ENCODE measurements at places on chromosomes 2 and 18.

DNA sequence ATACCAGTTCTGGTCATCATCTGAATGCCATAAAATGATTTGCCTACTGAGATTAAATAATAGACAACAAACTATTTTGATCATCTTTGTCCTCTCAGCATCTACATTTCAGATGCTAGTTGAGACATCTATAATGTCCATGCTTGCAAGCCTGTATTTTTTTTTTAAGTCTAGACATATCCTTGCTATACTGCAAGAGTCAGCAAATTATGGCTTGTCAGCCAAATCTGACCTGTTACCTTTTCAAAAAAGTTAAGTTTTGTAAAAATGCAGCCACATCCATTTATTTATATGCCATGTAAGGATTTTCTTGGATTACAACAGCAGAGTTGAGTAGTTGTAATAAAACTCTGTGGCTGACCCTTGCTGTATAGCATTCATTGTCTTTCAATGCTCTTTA is 1355.7 kb upstream of the FAM98A start:
- DNase-seq, result no peak

DNA sequence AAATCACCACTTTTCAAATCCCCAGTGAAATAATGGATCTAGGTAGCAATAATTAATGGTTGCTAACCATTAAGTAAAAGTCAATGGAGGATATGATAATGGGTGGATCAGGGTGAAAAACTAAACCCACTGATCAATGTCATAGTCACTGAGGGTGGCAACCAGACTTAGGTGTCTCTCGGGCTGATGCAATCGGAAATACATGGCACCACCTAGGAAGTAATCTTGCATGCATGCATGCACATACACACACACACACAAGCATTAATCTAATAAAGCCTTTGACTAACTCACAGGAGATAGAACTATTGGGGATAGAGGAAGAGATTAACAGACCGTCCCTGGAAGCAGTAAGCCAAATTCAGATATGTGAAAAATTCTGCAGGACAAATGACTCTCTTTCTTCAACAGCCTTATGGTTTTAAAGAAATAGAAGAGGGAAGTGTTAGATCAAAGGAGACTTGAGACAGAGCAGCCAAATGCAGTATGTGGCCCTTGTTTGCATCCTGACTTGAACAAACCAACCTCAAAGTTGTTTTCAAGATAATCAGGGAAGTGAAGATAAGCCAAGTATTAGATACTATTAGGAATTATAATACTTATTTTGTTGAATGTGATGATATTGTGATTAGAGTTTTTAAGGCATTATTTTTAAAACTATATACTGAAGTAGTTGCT is 186.0 kb upstream of the RMP24 start:
- no peak for DNase-seq

- DNase-seq, result no peak
These were observed 1004.4 kb upstream of the ZEB2 start for GRCh38 chr2:145524303-145524702.

DNA sequence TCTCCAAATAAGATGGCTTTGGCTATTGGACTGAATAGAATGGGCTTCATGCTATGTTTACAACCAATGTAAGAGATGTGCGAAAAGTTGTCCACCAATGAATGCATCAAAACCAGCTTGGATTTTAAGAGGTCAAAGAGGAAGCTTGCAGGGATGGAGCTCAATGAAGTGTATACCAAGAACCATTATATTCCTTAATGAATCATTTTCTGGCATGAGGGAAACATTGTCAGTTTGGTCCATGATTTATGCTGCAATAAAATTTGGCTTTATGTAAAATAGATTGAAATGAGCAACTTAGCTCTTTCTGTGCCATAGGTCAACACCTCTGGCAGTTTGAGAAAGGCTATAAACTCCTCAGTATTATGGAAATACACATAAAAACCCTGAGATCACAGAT is 107.3 kb downstream of the SH3BP4 start:
- no peak for DNase-seq

- no peak for DNase-seq
These were observed 16.0 kb upstream of the RGPD4 start for GRCh38 chr2:107810734-107811133.

DNA sequence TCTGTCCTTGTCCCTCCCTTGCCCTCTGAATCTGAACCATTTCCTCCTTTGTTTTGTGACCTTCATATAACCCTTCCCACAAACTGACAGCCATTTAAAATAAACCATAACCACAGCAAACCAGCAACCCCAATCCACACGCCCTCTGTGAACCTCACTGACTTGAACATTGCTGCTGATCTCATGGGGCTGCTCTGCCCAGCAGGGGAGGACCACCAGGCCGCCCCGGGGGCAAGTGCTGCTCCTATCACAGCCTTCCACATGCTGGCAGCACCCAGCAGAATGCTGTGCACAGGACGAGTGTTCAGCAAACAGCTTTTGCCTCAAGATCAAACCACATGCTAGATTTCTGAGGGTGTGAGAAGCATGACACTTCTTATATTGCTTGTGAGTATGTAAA is 73.9 kb upstream of the UXS1 start:
- DNase-seq, result no peak

GRCh38 chr2:174761837-174762236 is 2.4 kb downstream of the CHRNA1 start:
- no peak for DNase-seq

- no peak for DNase-seq
These were observed 127.6 kb downstream of the ETAA1 start for GRCh38 chr2:67524777-67525176.

DNA sequence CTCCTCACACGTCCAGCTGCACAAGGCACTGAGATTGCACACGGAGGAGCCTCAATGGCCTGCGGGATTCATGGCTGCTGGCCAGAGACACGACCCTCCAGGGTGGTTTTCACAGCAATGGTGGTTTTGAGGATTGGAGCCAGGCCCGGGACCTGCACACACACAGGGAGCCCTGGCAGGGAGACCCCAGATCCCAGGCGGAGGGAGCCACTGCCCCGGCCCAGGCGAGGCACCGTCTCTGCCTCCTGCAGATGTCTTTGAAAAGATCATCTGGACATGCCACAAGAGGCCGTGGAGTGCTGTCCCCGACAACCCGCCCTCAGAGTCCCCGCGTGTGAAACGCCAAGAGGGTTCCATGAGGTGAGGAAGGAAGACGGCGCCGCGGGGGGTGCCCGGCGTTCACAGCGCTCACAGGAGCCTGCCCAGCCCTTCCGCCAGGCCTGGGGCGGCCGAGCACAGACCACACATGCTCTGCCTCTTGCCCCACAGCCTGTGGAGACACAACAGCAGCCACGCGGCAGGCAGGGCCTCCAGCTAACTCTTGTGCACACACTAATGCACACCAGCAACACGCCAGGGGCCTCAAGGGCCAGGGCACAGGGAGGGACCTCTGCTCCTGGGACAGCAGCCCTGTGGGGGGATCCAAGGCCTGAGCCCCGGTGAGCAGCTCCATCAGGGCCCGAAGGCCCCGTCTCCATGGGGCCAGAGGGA is 72.8 kb upstream of the CTDP1 start:
- DNase-seq, result no peak

GRCh38 chr2:179556425-179556824 is 291.8 kb upstream of the SESTD1 start:
- DNase-seq, result no peak

- peak; percentile 74 for DNase-seq
These were observed 5.8 kb downstream of the SLC14A2 start for GRCh38 chr18:45621061-45621511.

- no peak for DNase-seq
These were observed 7.1 kb downstream of the MREG start for GRCh38 chr2:216006164-216006663.

GRCh38 chr2:62215306-62216064 is 19.6 kb downstream of the B3GNT2 start:
- no peak for DNase-seq

GRCh38 chr2:73640511-73640911 is 1.7 kb downstream of the NAT8 start:
- DNase-seq, result no peak

- no peak for DNase-seq
These were observed 77.1 kb downstream of the MYO5B start for GRCh38 chr18:50117863-50118262.

DNA sequence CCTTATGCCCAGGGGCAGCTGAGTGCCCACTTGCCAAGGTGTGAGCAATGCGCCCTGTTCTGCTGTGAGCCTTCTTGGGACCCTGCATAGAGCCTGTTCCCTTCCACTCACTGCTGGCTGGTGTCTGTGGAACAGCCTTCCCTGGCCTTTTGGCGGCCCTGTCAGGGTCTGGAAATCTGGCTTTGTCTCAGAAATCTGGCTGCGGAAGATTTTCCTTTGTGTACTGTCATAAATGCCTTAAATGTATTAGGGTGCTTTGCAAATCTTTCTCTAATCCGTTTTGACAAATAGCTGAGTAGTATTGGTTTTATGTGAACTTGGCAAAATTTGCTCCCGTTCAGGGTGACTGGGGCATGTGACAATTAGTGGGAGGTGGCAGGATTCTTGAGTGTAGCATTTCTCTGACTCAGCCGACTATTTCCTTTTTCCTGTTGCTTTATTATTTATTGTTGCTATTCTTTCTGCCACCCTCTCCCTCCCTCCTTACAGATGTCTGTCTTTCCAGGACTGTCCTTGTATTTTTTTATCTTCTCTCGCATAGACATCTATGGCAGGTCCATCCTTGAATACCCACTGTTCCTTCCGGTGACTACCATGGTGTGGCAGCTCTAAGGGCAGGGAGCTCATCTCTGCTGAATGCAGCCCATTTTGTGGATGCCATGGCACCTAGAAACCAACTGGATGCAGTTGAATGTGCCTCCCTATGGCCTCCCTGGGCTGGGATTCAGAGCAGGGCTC is 41.8 kb downstream of the LDLRAD4 start:
- DNase-seq, result peak; percentile 55

DNA sequence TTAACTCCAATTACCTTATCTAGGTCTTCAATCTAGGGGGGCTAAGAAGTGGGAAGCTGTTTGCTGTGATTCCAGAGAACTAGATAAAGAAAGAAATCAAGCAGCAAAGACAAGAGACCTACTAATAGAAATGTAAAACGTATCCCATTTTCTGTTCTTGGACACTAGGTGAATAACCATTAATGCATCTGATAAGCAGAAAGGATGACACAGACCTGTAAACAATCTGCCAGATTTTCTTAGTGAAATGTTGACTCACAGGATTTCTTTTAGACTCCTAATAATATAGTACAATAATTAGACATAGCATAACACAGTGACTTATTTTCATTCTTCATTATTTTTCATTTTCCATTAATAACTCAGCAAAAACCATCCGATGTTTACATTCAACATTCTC is 1.3 kb downstream of the WDR35 start:
- no peak for DNase-seq

DNA sequence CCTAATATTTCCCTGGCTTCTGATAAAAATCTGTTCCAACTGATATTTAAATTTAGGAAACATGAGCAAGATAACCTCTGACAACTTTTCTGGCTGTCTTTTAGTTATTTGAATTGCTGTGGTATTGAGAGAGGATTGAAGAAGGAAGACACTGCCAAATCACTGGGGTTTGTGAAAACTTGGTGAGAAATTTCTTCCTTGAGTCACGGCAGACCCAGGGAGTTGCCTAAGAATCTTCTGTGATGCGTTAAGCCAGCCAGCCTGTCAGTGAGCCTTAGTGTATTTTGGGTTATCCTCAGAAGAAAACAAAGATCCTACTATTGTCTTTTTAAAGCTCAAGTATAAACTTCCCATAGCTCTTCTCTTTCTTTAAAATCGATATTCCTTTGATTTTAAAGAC is 17.5 kb upstream of the DOK6 start:
- peak; percentile 53 for DNase-seq

- no peak for DNase-seq
These were observed 117.5 kb downstream of the ATP9B start for GRCh38 chr18:79186649-79187048.

DNA sequence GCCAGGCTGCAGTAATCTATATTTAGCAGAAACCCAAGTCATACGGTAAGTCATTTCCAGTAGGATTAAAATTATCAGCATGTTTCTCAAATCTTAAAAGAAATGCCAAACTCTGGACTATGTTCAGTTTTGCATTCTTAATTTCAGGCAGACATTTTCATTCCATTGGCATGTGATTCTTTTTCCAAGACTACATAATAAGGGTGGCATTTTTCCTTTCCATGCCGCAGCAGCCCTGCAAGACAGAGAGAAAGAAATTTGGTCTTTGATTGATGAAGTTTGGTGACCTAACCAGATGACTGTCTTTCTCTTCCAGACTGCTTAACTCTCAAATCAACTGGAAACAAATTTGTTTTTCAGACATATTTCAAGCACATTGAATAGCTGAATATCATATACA is 118.1 kb downstream of the FHOD3 start:
- DNase-seq, result peak; percentile 61

- DNase-seq, result no peak
These were observed 112.1 kb upstream of the FHL2 start for GRCh38 chr2:105510761-105511528.

GRCh38 chr18:6022845-6023244 is 127.5 kb upstream of the TMEM200C start:
- peak; percentile 14 for DNase-seq

GRCh38 chr2:119809339-119810048 is 49.8 kb downstream of the PTPN4 start:
- peak; percentile 56 for DNase-seq

DNA sequence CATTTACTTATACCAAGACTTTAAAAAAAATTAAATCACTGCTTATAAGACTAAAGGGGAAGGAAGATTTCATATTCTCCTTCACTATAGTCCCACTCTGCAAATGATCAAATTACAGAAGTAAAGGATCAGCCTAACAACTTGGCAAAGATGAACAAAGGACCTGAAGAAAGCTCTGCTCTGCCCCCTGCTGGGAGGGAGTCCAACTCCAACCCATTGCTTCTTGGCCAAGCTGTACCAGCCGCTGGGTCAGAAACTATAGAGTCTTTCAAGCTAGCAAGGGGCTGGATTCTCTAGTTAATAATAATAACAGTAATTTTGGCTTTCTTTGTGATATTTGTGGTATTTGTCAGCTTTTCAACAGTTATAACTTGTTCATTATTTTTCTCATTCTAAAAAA is 927.0 kb upstream of the CRIM1 start:
- DNase-seq, result peak; percentile 4

GRCh38 chr2:239157771-239158170 is 243.0 kb downstream of the HDAC4 start:
- no peak for DNase-seq

GRCh38 chr2:188734691-188735090 is 239.5 kb upstream of the COL3A1 start:
- DNase-seq, result peak; percentile 1

DNA sequence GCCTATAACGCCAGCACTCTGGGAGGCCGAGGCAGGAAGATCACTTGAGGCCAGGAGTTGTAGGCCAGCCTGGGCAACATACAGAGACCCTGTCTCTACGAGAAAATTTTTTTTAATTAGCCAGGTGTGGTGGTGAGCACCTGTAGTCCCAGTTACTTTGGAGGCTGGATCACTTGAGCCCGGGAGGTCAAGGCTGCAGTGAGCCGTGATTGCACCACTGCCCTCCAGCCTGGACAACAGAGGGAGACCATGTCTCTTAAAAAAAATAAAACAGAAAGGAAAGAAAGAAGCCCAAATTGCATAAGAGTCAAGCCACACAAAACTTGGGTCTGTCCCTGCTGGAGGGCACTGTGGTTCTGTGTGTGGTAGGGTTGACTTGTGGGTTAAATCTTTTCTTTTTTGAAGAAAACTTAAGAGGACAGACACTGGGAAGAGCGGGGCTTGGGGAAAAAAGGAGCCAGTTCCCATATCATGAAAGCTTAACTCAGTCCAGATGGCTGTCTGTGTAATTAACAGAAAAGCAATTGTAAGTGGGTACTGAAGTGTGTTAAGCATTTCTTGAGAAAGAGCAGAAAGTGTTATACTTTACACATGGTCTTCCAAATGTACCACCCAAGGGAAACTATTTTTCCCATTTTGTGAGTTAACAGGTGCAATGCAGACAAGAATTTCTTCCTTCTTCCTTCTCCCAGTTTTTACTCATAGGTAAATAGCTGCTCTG is 115.1 kb downstream of the ALPK2 start:
- no peak for DNase-seq

Data from GM03348 (cell line).